ENCODE measurements at places on chromosomes 5 and 9.

GRCh38 chr5:74166064-74166463, 474.5 kb downstream of the ENC1 start:
- no peak for DNase-seq

- DNase-seq, result no peak
Measured at GRCh38 chr5:5340206-5340729, 82.2 kb upstream of the ICE1 start.

- no peak for DNase-seq
Measured at GRCh38 chr5:125491986-125492492, 745.6 kb upstream of the ZNF608 start.

DNA sequence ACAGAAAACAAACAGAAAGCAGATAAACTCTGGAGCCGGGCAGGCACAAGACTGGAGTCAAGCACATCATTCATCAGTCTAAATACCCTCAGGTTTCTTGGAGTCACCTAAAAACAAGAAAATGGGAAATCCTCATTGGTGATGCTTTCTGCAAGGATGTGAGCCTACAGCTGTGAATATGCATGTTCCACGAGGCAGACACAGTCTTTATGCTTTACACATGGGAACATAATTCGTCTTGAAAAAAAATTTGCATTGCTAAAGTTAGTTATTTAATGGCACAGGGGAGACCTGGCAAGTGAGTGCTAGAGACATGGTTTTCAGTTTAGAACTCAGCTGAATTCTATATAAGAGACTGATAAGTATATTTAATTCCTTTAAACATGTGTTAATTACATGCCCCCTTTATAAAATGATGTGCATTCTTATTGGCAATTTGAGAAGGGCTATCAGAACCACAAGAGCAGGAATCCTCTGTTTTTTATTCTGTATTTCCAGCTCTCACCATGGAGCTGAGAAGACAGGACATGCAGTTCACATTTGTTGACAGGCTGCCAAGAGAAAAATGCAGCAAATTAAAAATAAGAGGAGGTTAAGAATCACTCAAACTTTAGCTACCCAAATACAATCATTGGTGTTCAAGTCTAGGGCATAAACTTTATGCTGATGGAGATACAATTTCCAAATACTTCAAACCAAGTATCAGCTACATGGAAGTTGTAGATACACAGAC, 438.0 kb upstream of the MPDZ start:
- DNase-seq, result no peak

DNA sequence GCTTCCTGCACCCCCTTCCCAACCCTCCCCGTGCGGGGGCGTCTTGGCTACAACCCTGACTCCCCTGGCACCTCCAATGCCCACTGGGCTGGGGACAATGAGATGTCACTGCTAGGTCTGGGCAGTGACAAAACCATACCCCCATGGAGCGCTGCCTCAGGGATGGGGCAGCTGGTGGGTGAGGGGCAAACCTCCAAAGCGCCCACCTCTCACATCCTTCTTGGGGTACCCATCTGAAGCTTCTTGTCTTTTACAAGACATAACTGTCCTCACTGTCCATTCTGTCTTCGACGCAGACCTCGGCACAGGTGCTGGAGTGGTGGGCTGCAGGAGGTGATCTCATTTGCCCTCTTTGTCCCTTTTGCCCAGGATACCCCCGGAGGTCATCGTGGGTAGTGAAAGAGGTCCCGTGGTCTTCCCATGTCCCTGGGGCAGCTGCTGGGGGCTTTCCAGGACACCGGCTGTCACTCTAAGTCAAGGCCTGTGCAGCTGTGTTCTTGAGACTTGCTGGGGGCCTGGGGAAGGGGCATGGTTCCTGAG, 27.8 kb upstream of the CSF1R start:
- no peak for DNase-seq

GRCh38 chr5:14880688-14881087, 9.1 kb upstream of the ANKH start:
- DNase-seq, result no peak

DNA sequence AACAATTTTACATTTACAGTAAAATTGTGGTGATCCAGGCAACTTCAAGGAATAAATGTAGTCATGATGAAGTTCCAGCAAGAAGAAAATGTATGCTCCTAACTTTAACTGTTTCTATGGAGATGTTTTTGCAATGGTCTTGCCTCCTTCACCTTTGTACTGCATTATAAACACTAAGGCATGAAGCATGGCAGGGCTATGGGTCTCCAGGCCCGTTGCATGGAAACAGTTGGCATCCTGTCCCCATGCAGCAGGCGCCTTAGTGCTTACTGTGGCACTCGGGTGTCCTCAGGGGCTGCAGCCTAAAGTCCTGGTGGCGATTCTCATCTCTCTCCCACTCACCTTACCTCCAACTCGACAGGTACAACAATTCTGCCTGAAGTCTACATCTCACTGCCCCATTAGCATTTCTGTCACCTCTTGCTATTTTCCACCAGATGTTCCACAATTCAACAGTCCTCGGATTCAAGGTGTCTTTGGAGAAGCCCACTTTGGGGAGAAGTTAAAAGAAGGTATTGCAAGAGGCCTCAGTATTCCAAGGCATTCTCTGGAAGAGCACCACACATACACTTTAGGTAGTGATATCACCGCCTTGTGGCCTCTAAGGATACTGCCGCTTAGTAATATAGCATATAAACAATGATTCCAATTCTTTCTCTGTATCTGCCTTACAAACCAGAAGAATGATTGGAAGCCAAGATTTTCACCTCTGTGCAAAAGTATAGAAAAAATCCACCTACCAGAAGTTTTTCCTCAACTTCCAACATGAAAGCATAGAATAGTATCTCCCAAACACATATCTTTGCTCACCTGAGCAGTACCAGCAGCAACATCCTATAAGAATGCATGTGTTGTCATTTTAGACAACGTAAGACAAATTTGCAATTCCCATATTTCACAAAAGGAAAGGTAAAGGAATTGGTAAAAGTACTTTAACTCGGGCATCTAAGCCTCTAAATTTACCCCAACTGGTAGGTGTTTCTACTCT, 5.1 kb downstream of the LIFR start:
- peak; percentile 52 for DNase-seq

- DNase-seq, result no peak
Measured at GRCh38 chr5:88226881-88227450, 41.7 kb downstream of the TMEM161B start.

- DNase-seq, result peak; percentile 4
Measured at GRCh38 chr5:164119806-164120447, 614.5 kb downstream of the MAT2B start.

- DNase-seq, result no peak
Measured at GRCh38 chr5:82991678-82992323, 85.4 kb downstream of the TMEM167A start.

GRCh38 chr9:68574150-68574549, 33.5 kb upstream of the TMEM252 start:
- no peak for DNase-seq

DNA sequence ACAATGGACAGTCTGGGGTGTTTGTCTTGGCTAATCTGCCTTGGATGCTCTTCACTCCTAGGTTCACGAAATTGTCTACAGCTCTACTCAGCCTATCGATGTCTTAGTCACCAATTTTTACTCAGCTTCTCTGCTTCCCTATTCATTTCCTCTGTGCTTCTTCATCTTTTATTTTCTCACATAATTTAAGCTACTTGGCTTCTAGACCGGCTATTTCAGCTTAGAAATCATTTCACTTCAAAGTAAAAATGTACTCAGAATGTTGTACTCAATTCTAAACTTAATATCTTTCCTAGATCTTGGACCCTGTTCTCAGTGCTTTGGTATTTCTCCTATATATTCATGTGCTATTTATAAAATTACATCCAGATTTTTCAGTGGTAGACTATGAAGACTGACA, 430.0 kb upstream of the FTMT start:
- DNase-seq, result no peak

GRCh38 chr5:36611520-36612274, 5.3 kb downstream of the SLC1A3 start:
- no peak for DNase-seq

- DNase-seq, result no peak
Measured at GRCh38 chr5:6611334-6612256, 21.2 kb downstream of the NSUN2 start.

GRCh38 chr5:133944263-133945185, 23.9 kb downstream of the C5orf15 start:
- peak; percentile 17 for DNase-seq

GRCh38 chr5:147780924-147781573, 1.5 kb downstream of the JAKMIP2 start:
- no peak for DNase-seq

- DNase-seq, result no peak
Measured at GRCh38 chr5:67971971-67972821, 243.4 kb upstream of the PIK3R1 start.

GRCh38 chr5:161263191-161263590, 283.3 kb downstream of the GABRB2 start:
- no peak for DNase-seq

DNA sequence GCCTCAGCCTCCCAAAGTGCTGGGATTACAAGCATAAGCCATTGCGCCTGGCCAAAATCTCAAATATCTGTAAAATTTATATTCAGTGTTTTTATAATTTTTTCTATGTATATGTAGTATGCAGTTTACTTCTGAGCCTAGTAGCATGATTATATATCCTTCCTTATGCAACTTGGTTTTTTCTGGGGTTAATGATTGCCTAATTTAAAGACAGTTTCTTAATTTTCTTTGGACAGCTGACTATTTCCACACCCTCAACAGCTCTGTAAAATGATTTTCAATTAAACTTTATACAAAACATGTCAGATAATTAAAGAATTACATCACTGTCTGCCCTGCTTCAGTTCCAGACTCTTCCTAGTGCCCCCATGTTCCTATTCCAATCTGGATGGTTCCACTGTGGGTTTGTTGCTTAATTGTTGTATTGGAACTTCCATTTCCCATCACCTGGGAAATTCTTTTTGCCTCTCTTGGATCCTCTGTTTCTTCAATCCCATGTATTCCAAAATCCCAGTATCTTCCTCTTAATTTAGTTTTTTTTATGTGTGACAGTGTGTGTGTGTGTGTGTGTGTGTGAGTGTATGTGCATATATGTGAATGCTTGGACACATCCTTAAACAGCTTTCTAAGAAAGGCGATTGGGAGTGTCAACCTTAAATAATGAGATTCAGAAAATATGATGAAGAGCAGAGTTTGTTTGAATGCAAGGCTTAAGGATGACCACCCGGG, 53.2 kb downstream of the C5orf22 start:
- no peak for DNase-seq

GRCh38 chr9:101191723-101192122, 163.2 kb downstream of the PLPPR1 start:
- DNase-seq, result no peak

GRCh38 chr5:12315461-12315860, 411.2 kb upstream of the CTNND2 start:
- no peak for DNase-seq

- DNase-seq, result no peak
Measured at GRCh38 chr5:11955331-11955730, 51.1 kb upstream of the CTNND2 start.

DNA sequence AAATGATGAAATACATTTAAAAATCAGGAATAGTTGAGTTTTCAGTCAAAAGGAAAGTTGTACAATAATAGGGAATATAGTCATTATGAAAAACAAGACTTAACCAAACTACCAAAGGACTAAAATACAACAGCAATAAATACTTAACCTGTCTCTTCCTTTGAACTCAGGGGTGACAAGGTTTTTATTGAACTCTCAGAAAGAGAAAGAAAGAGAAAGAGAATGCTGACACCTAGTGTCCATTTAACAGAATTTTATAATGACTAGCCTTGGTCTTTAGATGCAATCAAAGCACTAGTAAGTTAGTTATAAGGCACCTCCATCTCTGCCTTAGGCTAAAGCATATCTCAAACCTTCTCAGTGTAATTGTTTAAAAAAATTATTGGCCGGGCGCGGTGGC, 47.5 kb downstream of the UIMC1 start:
- peak; percentile 77 for DNase-seq

DNA sequence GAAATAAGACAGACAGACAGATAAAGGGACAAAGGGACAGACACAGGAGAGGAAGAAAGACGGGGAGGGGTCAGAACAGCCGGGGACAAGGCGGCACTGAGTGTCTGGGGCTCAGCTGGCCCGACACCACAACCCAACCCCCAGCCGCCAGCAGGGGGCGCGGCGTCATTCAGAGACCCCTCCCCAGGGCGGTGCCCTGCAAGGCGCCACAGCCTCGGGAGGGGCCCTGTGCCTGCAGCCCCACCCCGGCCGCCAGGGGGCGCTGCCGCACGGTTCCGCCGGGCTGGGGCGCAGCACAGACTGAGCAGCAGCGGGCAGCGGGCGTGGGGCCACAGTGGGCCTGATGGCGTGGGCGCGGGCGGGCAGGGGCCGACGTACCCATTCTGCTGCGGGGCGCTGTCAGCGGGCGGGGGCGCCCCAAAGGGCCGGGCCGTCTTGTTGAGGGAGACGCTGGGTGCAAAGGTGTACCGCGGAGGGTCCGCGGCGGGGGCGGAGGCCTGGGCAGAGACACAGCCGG, 5.9 kb downstream of the PDLIM7 start:
- peak; percentile 68 for DNase-seq

GRCh38 chr5:59139695-59140094, 556.8 kb downstream of the RAB3C start:
- DNase-seq, result no peak

GRCh38 chr9:87592554-87593358, 95.1 kb downstream of the DAPK1 start:
- no peak for DNase-seq

- DNase-seq, result no peak
Measured at GRCh38 chr5:34045023-34045422, 2.0 kb upstream of the C1QTNF3 start.

DNA sequence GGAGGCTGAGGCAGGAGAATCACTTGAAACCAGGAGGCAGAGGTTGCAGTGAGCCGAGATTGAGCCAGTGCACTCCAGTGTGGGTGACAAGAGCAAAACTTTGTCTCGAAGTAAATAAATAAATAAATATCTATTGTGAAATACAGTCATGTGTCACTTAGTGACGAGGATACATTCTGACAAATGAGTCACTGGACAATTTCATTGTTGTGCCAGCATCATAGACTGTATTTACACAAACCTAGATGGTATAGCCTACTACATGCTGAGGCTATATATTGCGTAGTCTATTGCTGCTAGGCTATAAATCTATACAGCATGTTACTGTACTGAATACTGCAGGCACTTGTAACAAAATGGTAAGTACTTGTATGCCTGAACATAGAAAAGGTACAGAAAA, 61.1 kb upstream of the CCL21 start:
- no peak for DNase-seq

- no peak for DNase-seq
Measured at GRCh38 chr9:967903-968641, 8.4 kb upstream of the DMRT3 start.

DNA sequence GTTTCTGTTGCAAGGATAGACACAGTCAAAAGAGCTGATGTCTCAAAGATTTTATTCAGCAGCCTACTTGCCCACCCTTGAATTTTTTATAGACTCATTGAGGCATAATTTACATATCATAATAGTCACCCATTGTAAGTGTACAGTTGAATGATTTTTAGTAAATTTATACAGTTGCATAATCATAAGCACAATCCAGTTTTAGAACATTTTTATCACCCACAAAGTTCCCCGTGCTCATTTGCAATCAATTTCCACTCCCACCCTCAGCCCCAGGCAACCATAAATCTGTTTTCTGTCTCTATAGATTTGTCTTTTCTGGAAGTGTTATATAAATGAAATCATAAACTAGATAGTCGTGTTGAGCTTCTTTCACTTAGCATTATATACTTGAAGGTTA, 517.7 kb downstream of the TLE1 start:
- DNase-seq, result no peak

All from NCI-H1694 (cell line).